ENCODE measurements at places on chromosomes 4 and X.

DNA sequence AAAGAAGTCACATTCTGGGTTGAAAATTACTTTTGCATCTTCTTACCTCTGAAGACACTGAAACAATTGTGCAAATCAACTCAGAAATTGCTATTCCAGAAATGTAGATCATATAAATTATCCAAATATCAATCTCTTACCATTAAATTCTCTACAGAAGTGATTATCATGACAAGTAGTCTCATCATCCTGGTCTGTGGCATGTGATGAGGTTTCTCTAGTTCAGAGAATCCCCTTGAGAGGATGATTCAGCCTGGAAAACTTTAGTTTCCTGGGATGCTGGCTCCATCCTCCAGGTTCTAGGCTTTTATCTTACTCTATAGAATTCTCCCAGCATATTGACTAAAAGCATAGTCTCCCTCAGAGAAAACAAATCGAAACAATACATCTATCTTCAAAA lies 76.2 kb upstream of the S100G start:
- H3K4me1 ChIP-seq, result no peaks in the 10 kb centered on the region
- no peaks in the 10 kb centered on the region for H3K36me3 ChIP-seq
- no peak overlapping the region for H3K4me3 ChIP-seq
- H3K27ac ChIP-seq, result no peak overlapping the region
- no peaks in the 10 kb centered on the region for H3K27me3 ChIP-seq

DNA sequence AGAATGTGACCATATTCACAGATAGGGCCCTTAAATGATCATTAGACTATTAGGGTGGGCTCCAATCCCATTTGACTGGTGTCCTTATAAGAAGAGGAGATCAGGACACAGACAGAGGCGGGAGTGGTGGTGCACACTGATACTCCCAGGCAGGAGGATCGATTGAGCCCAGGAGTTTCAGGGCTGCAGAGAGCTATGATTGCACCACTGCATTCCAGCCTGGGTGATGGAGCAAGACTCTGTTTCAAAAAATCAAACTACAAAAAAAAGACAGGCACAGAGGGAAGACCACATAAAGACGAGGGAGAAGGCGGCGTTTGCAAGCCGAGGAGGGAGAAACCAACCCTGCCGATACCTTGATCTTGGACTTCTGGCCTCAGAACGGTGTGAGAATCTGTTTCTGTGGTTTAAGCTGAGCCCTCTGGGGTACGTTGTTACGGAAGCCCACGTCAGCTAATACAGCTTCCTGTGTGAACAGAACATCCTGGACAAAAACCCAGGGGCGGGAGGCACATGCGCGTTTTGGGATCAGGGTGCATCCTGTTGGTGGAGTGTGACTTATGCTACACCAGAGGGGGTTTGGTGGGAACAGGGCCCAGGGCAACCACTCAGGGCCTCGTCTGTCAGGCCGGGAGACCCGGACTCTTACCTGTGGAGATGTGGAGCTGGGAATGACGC lies 211.8 kb upstream of the PSAPL1 start:
- no peak overlapping the region for H3K4me3 ChIP-seq
- peaks cover 9% of the 10 kb centered on the region for H3K4me1 ChIP-seq
- H3K27me3 ChIP-seq, result peaks cover 5% of the 10 kb centered on the region
- H3K36me3 ChIP-seq, result no peaks in the 10 kb centered on the region

GRCh38 chr4:174255786-174256185 lies 27.7 kb downstream of the FBXO8 start:
- no peaks in the 10 kb centered on the region for H3K27me3 ChIP-seq
- no peak overlapping the region for H3K4me3 ChIP-seq

- H3K27ac ChIP-seq, result no peak overlapping the region
- H3K4me1 ChIP-seq, result no peaks in the 10 kb centered on the region
- no peaks in the 10 kb centered on the region for H3K36me3 ChIP-seq
- H3K4me3 ChIP-seq, result no peak overlapping the region
- DNase-seq, result no peak
Measured at GRCh38 chrX:44303119-44303518, 40.4 kb downstream of the EFHC2 start.

GRCh38 chr4:84481077-84481859 lies 17.8 kb downstream of the NKX6-1 start:
- no peak overlapping the region for H3K27ac ChIP-seq
- peaks cover 80% of the 10 kb centered on the region for H3K27me3 ChIP-seq
- peaks cover 14% of the 10 kb centered on the region for H3K4me1 ChIP-seq
- H3K36me3 ChIP-seq, result peaks cover 3% of the 10 kb centered on the region
- peak overlapping the region; percentile 63 for H3K4me3 ChIP-seq

- H3K27ac ChIP-seq, result peak overlapping the region; percentile 91
- no peaks in the 10 kb centered on the region for H3K36me3 ChIP-seq
- DNase-seq, result no peak
Measured at GRCh38 chr4:89287945-89288344, 19.7 kb downstream of the GPRIN3 start.

DNA sequence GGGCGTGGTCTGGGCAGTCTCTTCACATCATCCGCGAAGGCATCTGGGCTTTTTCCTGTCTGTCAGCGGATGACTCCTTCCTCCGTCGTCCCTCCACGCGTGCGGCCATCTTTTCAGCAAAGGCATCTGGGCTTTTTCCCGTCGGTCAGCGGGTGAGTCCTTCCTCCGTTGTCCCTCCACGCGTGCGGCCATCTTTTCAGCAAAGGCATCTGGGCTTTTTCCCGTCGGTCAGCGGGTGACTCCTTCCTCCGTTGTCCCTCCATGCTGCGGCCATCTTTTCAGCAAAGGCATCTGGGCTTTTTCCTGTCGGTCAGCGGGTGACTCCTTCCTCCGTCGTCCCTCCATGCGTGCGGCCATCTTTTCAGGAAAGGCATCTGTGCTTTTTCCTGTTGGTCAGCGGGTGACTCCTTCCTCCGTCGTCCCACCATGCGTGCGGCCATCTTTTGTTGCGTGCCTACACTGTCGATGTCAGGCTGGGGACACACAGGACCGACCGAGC lies 12.3 kb upstream of the TMEM271 start:
- no peak overlapping the region for H3K27ac ChIP-seq
- H3K4me1 ChIP-seq, result no peaks in the 10 kb centered on the region
- H3K27me3 ChIP-seq, result peaks cover 33% of the 10 kb centered on the region

GRCh38 chr4:185344743-185345538 lies 50.8 kb downstream of the LRP2BP start:
- H3K27me3 ChIP-seq, result no peaks in the 10 kb centered on the region
- peak overlapping the region; percentile 92 for H3K27ac ChIP-seq
- H3K36me3 ChIP-seq, result peaks cover 3% of the 10 kb centered on the region
- peaks cover 40% of the 10 kb centered on the region for H3K4me1 ChIP-seq

DNA sequence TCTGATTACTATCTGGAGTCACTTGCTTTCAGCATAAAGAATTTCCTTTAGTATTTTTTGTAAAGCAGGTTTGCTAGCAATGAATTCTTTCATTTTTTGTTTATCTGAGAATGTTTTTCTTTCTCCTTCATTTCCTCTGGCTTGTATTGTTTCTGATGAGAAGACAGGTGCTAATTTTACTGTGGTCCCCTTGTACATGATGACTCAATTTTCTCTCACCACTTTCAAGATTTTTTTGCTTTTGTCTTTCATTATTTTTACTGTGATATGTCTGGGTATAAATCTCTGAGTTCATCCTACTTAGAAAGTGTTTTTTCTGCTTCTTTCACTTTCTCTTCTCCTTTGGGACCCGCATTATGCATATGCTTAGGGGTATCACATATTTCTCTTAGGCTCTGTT lies 62.6 kb downstream of the PKD2 start:
- peaks cover 5% of the 10 kb centered on the region for H3K4me1 ChIP-seq
- peaks cover 20% of the 10 kb centered on the region for H3K36me3 ChIP-seq
- no peak for DNase-seq
- H3K27ac ChIP-seq, result peak overlapping the region; percentile 55
- H3K27me3 ChIP-seq, result no peaks in the 10 kb centered on the region

GRCh38 chr4:153792618-153793247 lies 3.9 kb upstream of the SFRP2 start:
- peaks cover 2% of the 10 kb centered on the region for H3K36me3 ChIP-seq
- no peak for DNase-seq
- no peak overlapping the region for H3K27ac ChIP-seq
- H3K4me1 ChIP-seq, result peaks cover 43% of the 10 kb centered on the region
- H3K27me3 ChIP-seq, result peaks cover 90% of the 10 kb centered on the region

GRCh38 chrX:133401536-133401935 lies 13.8 kb downstream of the GPC4 start:
- H3K4me3 ChIP-seq, result no peak overlapping the region
- no peaks in the 10 kb centered on the region for H3K36me3 ChIP-seq
- peaks cover 10% of the 10 kb centered on the region for H3K27me3 ChIP-seq
- DNase-seq, result no peak
- H3K27ac ChIP-seq, result no peak overlapping the region

DNA sequence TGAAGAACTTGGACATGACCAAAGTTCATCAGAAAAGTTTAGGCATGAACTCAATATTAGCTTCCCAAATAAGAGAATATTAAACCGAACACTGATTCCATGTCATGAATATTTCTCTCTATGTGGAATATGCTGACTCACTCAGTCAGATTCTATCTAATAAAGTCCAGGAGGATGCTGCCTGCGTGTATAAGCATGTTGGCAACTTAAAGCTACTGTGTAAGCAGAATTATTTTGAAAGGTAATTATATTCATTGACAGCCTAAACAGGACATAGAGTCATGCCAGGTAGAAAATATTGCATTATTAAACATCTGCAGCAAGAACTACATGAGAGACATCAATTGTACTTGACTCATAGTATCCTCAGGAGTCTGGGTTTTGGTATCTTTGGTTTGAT lies 367.9 kb upstream of the SPOCK3 start:
- H3K27ac ChIP-seq, result no peak overlapping the region
- DNase-seq, result no peak
- H3K4me3 ChIP-seq, result no peak overlapping the region
- H3K27me3 ChIP-seq, result no peaks in the 10 kb centered on the region
- no peaks in the 10 kb centered on the region for H3K4me1 ChIP-seq
- H3K36me3 ChIP-seq, result no peaks in the 10 kb centered on the region

DNA sequence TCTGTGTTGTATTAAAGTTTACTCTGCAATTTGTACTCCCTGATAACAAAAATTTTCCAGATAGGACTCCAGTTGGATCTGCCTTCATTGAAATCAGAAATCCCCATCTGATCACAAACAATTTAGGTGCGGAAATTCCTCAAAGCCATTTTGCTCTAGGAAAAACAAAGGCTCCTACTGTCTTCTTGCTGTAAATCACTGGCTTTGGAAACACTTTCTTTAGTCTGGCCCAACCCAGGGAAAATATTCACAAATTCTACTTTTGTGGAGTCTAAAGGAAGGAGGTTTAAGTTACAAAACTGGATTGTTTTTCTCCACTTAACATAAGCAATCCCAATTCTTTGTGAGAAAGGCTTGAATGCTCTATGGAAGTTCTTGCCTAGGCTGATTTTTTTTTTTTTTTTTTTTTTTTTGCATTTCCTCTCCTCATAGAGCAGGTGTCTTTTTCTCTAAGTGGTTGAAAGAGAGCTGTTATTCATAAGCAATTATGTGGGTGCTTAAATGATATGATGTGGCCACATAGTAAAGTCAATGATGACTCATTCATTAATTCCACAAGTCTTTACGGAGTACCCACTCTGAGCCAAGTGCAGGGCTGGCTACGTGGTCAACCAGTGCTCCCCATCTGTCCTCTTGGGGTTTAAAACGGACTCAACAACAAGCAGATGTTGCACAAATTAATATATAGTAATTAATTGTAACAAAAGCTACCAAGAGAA lies 261.4 kb downstream of the LDB2 start:
- no peak overlapping the region for H3K4me3 ChIP-seq
- H3K36me3 ChIP-seq, result no peaks in the 10 kb centered on the region
- H3K4me1 ChIP-seq, result no peaks in the 10 kb centered on the region
- H3K27me3 ChIP-seq, result no peaks in the 10 kb centered on the region
- DNase-seq, result no peak
- no peak overlapping the region for H3K27ac ChIP-seq

DNA sequence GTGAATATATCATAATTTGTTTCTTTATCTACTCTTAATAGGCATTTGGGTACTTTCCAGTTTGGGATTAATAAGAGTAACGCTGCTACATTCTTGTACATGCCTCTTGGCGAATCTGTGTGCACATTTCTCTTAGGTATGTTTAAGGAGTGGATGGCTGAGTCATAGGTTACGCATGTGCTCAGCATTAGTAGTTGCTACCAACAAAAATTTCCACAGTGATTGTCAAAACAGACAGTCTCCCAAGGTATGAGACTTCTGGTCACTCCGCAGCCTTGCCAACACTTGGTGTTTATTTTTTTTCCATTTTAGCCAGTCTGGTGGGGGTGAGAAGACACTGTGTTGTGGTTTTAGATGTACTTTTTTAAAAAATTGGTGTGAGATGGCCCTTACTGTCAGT lies 44.6 kb downstream of the FGFBP1 start:
- H3K27me3 ChIP-seq, result peaks cover 33% of the 10 kb centered on the region
- H3K4me3 ChIP-seq, result no peak overlapping the region
- no peaks in the 10 kb centered on the region for H3K36me3 ChIP-seq
- H3K27ac ChIP-seq, result no peak overlapping the region
- H3K4me1 ChIP-seq, result peaks cover 4% of the 10 kb centered on the region

- H3K36me3 ChIP-seq, result no peaks in the 10 kb centered on the region
- no peak for DNase-seq
- peaks cover 41% of the 10 kb centered on the region for H3K27me3 ChIP-seq
- no peak overlapping the region for H3K27ac ChIP-seq
- no peaks in the 10 kb centered on the region for H3K4me1 ChIP-seq
Measured at GRCh38 chr4:1417522-1418390, 11.5 kb upstream of the NKX1-1 start.

DNA sequence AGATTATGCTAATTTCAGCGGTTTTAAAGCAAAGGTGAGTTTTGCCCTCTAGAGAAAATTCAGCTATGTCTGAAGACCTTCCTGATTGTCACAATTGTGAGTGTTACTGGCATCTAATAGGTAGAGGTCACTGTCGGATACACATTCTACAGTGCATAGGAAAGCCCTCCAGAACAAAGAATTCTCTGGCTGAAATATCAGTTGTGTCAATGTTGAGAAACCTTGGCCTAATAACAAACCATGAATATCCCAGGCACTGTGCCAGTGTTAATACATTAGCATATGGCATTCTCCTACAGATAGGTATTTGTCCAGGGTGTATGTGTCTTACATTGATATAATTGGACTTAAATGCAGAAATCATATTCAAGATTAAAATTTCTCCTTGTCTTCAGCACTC lies 294.3 kb downstream of the FSTL5 start:
- H3K27ac ChIP-seq, result no peak overlapping the region
- DNase-seq, result no peak
- H3K4me3 ChIP-seq, result no peak overlapping the region
- no peaks in the 10 kb centered on the region for H3K36me3 ChIP-seq
- H3K27me3 ChIP-seq, result no peaks in the 10 kb centered on the region

DNA sequence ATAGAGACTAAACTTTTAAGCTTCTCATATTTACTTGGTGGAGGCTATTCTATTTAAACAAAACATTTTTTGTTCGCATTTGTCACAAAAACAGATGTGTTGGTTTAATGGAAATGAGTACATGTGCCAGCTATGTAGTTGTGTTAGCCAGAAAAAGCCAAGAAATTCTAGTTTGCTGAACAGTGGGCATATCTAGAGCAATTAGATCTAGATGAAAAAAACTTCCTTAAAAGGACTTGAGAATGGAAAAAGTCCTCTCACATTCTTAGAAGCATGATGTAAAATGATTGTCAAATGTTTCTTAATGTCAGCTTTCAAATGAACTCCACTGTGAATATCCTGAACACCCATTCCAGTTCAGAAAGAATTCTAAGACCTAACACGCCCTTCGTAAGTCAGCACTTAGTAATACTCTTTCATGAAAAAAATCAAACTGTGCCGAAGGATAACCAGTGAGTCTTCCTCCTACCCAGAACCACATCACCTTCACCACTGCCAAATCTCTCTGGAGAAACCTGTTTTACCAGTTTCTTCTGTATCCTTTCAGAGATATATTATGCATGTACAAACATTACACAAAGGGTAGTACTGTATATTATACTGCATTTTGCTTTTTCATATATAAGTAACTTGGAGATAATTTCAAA lies 28.2 kb downstream of the PHKA1 start:
- H3K4me3 ChIP-seq, result no peak overlapping the region
- peaks cover 2% of the 10 kb centered on the region for H3K36me3 ChIP-seq
- peaks cover 6% of the 10 kb centered on the region for H3K27me3 ChIP-seq
- DNase-seq, result no peak
- H3K27ac ChIP-seq, result no peak overlapping the region
- no peaks in the 10 kb centered on the region for H3K4me1 ChIP-seq
